ENCODE measurements at places on chromosomes 12 and 14.

DNA sequence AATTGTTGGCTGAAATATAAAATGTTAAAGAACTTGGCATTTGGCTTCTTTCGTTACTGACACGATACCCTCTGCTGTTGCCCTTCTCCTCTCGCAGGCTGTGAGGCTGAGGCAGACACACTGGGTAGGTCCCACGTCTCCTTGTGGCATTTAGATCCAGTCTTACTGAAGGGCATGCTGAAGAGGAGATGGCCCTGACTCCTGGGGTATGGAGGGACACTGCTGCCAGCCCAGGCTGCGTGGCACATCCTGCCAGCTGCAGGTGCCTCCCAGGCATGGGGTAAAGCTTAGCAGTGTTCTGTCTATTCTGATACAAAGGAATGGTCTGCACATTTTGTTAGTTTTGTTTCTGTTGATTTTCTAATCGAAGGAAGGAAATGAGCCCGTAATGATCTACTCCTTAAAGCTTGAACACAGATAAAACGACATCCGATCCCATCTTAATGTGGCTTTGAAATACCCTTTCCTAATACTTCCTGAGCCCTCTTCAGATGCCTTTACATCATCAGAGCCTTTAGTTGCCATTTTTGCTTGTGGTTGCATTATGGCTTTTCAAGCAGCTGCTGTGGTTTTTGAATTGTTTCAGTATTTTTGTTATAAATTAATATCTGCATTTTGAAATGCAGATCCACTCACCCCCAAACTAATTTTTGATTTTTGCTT, 61.1 kb downstream of the WDR20 start:
- DNase-seq: no peak

DNA sequence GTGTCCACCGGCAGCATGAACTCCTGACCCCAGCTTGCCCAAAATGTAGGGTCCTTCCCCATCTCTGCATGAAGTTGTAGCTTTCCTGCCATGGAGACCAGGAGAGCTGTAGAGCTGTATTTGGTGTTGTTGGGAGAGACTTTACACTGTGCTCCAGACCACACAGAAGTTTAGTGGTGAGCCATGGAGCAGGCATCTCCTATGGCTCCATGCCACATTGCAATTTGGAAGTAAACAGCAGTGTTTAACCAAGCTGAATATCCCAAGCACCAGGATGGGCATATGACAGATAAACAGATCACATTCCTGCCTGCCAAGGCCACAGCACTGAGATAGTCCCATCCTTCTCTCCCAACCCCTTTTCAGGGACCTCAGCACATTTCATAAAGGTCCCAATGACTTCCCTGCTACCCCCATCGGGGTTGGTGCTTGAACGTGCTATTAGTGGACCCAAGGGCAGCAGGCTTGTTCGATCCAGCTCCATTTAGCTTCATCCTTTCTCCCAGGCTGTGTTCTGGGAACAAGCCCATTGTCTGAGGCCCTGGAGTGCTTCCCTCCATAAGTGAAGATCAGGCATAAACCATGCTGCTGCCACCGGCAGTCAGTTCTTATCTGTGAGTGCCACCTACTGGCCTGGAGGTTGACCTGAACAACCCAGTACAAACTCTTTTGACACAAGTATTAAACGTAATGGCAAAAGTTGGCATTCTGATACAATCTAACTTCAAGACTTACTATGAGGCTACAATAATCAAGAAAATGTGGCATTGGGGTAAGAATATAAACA, 172.3 kb upstream of the ATXN7L3B start:
- DNase-seq: peak; percentile 33

- no peak for DNase-seq
Measured at GRCh38 chr14:74754157-74754556, 9.0 kb upstream of the YLPM1 start.

GRCh38 chr12:119406308-119406707, 71.8 kb downstream of the CCDC60 start:
- no peak for DNase-seq

GRCh38 chr12:92785563-92785950, 82.8 kb downstream of the PLEKHG7 start:
- no peak for DNase-seq

Data from NCI-H2081 (cell line).